ENCODE measurements at places on chromosomes 5 and 9.

- no peak for DNase-seq
Observed at GRCh38 chr5:100762995-100763394, 140.1 kb downstream of the ST8SIA4 start.

GRCh38 chr5:3010301-3010952 lies 258.9 kb upstream of the IRX2 start:
- no peak for DNase-seq

- no peak for DNase-seq
Observed at GRCh38 chr5:6710551-6711318, 2.5 kb upstream of the TENT4A start.

- DNase-seq, result no peak
Observed at GRCh38 chr5:144004146-144004545, 166.3 kb downstream of the YIPF5 start.

DNA sequence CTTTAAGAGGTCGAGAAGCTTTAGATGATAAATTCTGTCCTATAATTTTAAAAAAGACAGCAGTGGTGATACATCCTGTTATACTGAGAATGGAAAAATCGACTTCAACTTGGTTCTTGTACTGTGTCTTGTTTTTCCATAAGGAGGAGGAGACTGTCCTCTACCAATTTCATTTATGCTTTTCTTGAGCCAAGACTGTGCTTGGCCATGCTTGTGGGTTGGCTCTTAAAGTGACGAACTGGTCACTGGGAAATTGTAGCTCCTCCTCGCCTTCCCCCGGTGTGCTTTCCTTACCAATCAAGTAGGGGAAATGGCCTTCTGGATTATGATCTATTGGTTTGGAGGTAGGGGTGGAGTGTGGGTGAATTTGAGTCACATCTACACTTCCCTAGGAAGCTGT lies 67.1 kb upstream of the HSPB3 start:
- DNase-seq, result no peak

- no peak for DNase-seq
Observed at GRCh38 chr9:115202960-115203751, 85.2 kb upstream of the TNC start.

GRCh38 chr9:135902655-135903357 lies 4.5 kb downstream of the CAMSAP1 start:
- no peak for DNase-seq

GRCh38 chr9:15641291-15641690 lies 88.4 kb downstream of the CCDC171 start:
- no peak for DNase-seq
